Mucosa of gallbladder (tissue), 1 donor: ENCODE measurements at places on chromosomes 4 and X. TPM values are rescaled to one million over a fixed set of nuclear protein-coding genes. Genes with fewer than 3 reads are reported as not detected.
A peak's percentile ranks its signal among the peaks of the same experiment; 100 is the strongest.

DNA sequence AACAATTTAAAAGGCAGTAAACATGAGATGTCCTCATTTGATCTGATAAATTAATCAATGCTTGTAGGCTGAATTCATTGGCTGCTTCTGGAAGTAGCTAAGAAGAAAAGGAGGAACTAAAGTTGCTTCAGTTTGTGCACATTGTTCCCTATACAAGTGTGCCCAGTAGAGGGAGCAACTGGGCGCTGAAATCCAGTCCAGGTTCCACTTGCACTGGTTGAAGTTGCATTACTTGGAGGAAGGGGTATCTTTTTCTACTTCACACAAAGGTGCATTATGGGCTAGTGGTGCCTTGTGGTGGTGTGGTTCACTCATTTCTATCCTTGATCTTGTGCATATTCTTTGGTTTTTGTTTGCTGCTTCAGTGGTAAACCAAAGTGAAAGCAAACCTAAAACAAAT is 67.9 kb upstream of the SOX3 start:
- peak; percentile 37 for DNase-seq

DNA sequence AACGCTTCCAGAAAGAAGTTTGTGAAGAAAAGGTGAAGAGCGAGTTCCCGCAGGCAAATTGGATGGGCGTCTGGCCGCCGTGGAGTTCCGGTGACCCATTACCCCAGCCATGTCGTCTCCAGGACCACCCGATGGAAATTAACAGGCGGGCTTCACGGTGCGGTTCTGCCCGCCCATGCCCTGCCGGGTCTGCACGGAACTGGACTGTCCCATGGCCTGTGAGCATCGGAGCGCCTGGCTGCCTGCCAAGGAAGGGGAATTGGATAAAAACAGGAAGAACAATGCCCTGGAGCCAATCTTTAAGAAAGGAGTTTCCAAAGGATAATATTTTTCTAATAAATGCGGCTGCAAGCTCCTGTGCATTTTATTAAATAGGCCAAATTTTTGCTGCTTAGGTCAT is 319.8 kb upstream of the SLC7A11 start:
- DNase-seq = no peak

DNA sequence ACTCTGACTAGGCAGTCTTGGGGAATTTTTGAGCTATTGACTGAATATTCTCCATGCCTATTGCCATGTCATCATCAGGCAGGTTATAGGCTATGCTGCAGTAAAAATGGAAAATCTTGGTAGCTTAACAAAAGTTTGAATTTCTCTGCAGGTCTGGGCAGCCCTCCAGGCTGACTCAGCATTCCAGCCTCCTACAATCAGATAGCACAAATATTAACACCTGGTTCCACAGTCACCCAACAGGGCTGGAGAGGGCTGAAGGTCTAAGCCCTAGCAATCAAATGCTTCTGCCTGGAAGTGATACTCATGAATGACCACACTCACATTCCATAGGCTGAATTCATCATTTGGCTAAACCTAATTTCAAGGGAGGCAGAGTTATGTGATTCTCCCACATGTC is 9.6 kb upstream of the PPP3CA start:
- no peak for DNase-seq

GRCh38 chrX:133214301-133214700 is 3.9 kb downstream of the TFDP3 start:
- DNase-seq = no peak

PCDH10 gene
- 1.0 TPM for total RNA-seq

DNA sequence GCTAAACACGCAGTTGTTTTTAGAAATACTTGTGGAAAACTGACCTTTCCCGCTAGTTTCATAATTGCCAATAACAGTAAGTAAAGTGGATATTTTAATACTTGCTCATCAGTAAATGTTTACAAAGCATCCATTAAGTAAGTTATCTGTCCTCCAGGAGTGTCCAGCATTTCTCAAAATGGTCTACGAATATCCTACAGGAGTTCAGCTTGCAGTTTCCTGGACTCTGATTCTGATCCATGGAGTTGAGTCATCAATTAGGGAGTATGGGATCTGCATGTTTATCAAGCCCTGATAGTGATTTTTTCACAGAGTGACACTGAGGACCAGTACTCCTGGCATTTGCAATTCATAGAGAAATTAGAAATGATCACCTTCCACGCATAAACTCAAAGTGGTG is 325.2 kb upstream of the AADAT start:
- DNase-seq = no peak

WAS gene
- 11.5 TPM for total RNA-seq

DNA sequence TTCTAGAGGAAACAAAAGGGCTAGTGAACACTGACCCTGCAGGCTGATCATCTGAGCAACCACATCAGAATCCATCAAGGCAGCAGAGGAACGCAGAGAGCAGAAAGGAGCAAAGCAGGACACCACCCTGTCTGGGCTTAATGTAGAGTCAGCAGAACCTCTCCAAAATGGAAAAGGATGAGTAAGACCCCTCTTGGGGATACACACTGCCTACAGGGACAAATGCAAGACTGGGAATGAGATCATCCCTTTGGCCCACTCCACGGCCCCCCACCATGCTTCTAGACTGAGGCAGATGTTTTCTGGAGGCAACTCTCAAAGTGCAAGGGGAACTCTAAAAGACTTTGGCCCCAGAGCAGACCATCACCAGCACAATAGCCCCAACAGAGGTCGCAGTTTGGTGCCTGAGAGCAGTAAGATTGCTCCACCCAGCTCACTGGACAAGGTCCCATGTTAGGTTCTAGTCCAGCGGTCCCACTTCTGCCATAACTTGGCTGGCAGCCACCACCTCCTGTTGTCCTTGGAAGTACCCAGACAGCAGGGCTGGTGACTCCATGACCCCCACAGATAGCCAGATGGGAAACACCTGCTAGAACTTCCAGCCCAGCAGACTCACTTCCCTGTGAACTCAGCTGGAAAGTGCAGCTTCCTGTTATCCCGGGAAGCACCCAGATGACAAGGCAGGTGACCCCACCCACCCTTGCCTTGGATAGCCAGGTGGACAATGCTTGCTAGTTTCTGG is 372.7 kb downstream of the INPP4B start:
- DNase-seq = peak; percentile 19

DNA sequence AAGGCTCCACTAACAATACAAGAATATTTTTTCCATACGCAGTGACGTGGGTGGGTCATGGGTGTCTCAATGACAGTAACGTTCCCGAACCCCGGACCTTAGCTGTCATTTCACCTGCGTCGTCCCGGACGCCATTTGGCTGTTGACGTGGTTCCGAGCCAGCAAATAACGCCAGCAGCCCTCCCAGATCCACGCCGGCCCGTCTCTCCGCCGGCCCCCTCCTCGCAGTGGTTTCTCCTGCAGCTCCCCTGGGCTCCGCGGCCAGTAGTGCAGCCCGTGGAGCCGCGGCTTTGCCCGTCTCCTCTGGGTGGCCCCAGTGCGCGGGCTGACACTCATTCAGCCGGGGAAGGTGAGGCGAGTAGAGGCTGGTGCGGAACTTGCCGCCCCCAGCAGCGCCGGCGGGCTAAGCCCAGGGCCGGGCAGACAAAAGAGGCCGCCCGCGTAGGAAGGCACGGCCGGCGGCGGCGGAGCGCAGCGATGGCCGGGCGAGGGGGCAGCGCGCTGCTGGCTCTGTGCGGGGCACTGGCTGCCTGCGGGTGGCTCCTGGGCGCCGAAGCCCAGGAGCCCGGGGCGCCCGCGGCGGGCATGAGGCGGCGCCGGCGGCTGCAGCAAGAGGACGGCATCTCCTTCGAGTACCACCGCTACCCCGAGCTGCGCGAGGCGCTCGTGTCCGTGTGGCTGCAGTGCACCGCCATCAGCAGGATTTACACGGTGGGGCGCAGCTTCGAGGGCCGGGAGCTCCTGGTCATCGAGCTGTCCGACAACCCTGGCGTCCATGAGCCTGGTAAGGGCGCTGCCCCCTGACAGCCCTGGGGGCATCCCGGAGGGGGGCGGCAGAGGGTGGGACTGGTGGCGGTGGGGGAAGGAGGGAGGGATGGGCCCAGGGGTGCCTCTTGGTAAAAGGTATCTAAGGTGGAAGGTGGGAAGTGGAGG is at the start of gene CPE:
Gene CPE (plus strand): TSS at position 264 of the 933 bp plus-strand sequence. CDS start 214 bp downstream, at position 478.
- peak; percentile 59 for DNase-seq

LDB2 gene
- total RNA-seq = 16.9 TPM

DNA sequence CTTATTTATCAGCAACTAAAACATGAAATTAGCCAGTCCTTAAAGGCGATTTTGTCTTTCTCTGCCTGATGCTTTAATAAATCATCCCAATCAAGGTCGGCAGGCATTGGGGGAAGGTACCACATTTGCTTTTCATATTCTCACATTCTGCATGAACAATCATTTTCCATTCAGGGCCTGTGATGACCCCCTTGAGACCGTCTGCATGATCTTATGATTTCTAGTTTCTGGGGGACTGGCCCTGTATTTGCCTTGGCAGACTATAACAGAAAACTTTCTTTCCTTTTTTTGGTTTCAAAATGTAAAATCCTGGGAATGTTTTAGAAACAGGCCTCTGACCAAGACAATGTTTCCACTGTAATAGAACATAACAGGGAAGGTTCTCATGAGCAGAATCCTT is 296.8 kb downstream of the IDS start:
- DNase-seq = no peak

EDA2R gene
- 1.9 TPM for total RNA-seq

SAGE1 gene
- not detected for total RNA-seq

DNA sequence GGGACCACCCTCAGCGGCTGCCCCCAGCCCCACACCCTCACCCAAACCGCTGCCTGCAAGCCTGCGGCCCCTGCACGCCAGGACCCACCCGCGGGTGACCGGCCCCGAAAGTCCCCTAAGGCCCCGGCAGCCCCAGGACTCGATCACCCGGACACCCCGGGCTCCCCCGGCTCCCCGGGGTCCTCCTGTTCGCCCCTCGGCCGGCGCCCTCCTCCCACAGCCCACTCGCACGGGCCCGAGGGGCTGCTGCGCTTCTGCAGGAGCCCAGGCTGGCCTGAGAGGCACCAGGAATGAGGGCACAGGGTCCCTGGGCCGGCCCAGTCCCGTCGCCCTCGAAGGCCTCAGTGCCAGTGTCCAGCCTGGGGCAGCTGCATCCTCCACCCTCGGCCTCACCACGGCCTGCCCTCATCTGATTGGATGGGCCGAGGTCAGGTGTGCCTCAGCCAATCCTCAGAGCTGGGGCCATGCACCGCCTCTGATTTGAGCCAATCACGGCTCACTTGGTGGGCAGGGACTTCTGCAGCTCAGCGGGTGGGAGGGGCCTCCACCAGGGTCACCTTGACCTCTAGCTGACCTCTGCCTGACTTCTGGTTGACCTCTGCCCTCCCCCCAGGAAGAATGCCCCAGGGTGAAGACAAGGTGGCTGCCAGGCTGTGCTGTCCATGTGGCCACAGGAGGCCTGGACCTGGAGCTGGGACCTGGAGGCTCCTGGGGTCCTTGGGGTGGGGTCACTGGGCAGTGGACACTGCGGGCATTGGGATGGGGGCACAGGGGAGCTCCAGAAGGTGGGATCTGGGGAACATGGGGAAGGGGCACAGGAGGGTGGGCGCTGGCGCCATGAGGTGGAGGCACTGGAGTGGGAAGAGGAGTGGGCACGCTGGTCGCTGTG is 97.6 kb upstream of the NKX1-1 start:
- no peak for DNase-seq

GRCh38 chrX:110042496-110042895 is 39.6 kb downstream of the TMEM164 start:
- no peak for DNase-seq

- DNase-seq = no peak
These were observed 220.3 kb downstream of the PTTG2 start for GRCh38 chr4:38180456-38180855.

PTPN13 gene
- 24.9 TPM for total RNA-seq

GRCh38 chr4:59518005-59518823 is 1681.9 kb upstream of the ADGRL3 start:
- no peak for DNase-seq

GRCh38 chr4:3784454-3785291 is 18.5 kb downstream of the ADRA2C start:
- DNase-seq = no peak

- no peak for DNase-seq
These were observed 160.3 kb downstream of the SHOX start for GRCh38 chrX:790783-791360.

- no peak for DNase-seq
These were observed 70.0 kb downstream of the DCHS2 start for GRCh38 chr4:154421618-154422017.

SMAD1 gene
- 32.5 TPM for total RNA-seq

SH2D1A gene
- 1.0 TPM for total RNA-seq
